ENCODE measurements at places on chromosomes 4 and X. TPM values are rescaled to one million over a fixed set of nuclear protein-coding genes. Genes with fewer than 3 reads are reported as not detected.

- no peaks in the 10 kb centered on the region for H3K36me3 ChIP-seq
- H3K27ac ChIP-seq, result no peak overlapping the region
- peak; percentile 28 for DNase-seq
- H3K4me1 ChIP-seq, result peaks cover 41% of the 10 kb centered on the region
- H3K4me3 ChIP-seq, result no peak overlapping the region
- no peaks in the 10 kb centered on the region for H3K27me3 ChIP-seq
Measured at GRCh38 chrX:154011376-154012335, 8.0 kb downstream of the IRAK1 start.

DNA sequence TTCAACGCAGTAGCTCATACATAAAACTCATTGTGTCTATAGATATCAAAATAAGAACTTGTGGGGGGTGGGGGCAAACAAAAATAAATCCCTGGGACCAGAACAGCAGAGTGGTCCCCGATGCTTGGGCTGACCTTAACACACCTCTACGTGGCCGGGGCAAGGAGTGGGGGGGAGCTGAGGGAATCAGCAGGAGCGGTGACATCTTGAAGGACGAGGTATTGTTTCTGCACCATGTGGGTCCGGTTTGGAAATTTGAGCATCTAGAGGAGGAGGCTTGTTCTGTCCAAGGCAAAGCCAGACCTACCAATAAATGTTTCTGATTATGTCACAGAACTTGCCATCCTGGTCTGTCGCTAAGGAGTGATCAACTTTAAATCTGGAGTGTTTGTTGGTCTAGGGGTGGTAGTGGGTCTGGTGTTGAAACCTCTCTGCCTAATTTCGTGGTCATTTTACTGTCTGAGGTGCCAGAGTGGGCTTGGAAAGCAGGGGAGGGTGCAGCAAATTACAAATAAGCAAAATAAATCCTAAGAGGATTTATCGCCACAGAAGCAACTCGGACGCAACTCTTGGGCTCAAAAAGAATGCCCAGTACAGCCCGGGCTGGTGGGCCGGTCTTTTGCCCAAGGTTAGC lies 774 bp upstream of the RAPGEF2 start:
- H3K4me1 ChIP-seq, result peaks cover 10% of the 10 kb centered on the region
- no peaks in the 10 kb centered on the region for H3K36me3 ChIP-seq
- H3K4me3 ChIP-seq, result peak overlapping the region; percentile 66
- peak overlapping the region; percentile 98 for H3K27ac ChIP-seq
- no peak for DNase-seq

GRCh38 chr4:122831515-122832196 lies 5.0 kb downstream of the FGF2 start:
- DNase-seq, result no peak
- no peaks in the 10 kb centered on the region for H3K4me1 ChIP-seq
- H3K4me3 ChIP-seq, result no peak overlapping the region
- no peak overlapping the region for H3K27ac ChIP-seq
- peaks cover 17% of the 10 kb centered on the region for H3K27me3 ChIP-seq

DNA sequence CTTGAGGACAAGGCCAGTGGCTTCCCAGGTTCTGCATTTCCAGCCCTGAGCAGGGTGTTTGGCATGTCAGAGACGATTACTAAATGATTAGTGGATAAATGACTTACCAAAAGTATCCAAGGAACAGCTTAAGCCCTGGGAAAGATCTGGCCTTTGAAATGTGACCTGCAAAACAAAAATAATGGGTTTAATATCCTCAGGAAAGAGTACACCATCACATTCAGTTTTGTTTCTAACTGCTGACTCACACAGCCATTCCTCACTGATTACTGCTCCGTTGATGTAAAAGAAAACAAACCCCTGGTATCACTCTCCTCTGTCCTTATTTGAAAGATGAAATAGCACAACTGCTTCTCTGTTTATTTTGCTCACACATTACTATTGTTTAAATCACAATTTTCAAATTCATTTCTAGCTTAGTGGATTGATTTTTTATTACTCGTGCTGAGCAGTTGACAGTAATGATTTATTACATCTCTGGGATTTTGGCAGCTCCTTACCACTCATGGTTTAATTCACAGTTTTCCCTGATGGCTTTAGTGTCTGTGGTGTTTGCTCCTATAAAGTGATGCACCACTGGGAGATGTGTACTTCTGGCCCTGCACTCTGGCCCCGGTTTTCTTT lies 117.0 kb downstream of the CBLL2 start:
- no peak overlapping the region for H3K27ac ChIP-seq
- H3K4me1 ChIP-seq, result no peaks in the 10 kb centered on the region
- H3K27me3 ChIP-seq, result no peaks in the 10 kb centered on the region

The TLR10 gene
- total RNA-seq, result 0.15 TPM
